NCI-H1694 (cell line): ENCODE measurements at places on chromosomes 1 and 21.
A peak's percentile ranks its signal among the peaks of the same experiment; 100 is the strongest.

GRCh38 chr1:225880222-225880588, 2.0 kb downstream of the TMEM63A start:
- peak; percentile 29 for DNase-seq

- DNase-seq: no peak
These were observed 42.6 kb downstream of the CACNA1S start for GRCh38 chr1:201069636-201070035.

GRCh38 chr1:178609015-178609414, 96.1 kb downstream of the TEX35 start:
- no peak for DNase-seq

DNA sequence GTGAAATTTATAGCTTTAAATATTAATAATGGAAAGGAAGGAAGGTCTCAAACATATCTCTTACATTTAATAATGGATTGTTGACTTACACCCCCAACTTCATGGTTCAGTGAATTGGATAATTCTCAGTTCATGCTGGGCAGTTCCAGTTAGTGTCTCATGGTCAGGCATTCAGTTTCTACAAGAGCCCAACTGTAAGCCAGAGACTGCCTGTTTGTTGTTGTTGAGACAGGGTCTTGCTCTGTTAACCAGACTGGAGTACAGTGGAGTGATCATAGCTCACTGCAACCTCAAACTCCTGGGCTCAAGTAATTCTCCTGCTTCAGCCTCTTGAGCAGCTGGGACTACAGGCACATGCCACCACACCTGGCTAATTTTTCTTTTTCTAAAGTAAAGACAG, 5.0 kb upstream of the DMAP1 start:
- DNase-seq: no peak

GRCh38 chr1:244970236-244970743, 105.9 kb upstream of the HNRNPU start:
- DNase-seq: peak; percentile 72

- DNase-seq: no peak
These were observed 15.0 kb upstream of the IKBKE start for GRCh38 chr1:206455289-206455665.

- peak; percentile 83 for DNase-seq
These were observed at the start of gene GNL2 for GRCh38 chr1:37595440-37596181. GNL2 (minus strand) TSS chr1:37595937; CDS start chr1:37595822, 115 bp downstream.

GRCh38 chr1:48558366-48558765, 86.4 kb upstream of the SPATA6 start:
- DNase-seq: no peak

DNA sequence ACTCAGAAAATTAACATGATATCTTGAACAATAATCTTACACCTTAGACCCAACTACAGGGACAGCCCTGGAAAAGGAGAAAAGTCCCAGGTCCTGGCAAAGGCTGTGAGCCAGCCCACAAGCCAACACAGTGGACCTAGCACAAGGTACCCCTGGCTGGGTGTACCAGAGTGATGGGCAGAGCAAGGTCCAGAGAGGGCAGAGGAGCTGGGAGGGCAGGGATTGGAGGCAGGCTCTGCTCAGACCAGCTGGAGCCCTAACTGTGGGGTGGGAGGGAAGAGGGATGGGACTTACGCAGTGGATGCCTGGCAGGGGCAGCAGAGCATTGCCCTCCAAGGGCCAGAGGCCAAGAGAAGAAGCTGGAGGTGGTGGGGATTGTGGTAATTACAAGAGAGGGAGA, 101.6 kb downstream of the KCND3 start:
- no peak for DNase-seq

- no peak for DNase-seq
These were observed 10.0 kb downstream of the ECHDC2 start for GRCh38 chr1:52911541-52911940.

DNA sequence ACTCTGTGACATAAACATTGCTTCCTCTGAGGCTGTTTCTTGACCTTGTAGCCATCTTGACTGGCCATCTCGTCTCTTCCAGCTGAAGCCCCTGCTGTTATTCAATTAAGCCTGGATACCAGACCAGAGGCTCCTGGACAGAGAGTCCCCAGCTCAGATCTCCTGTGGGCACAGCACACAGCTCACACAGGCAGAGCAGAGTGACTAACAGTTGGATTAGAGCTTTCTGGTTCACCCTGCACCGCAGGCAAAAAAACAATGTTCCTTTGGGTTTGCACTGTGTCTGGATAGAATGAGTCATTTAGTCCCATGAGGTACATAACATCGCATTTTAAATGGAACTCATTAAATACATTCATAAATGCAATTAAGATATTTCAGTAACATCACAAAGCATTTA, 33.4 kb upstream of the USH2A start:
- no peak for DNase-seq

DNA sequence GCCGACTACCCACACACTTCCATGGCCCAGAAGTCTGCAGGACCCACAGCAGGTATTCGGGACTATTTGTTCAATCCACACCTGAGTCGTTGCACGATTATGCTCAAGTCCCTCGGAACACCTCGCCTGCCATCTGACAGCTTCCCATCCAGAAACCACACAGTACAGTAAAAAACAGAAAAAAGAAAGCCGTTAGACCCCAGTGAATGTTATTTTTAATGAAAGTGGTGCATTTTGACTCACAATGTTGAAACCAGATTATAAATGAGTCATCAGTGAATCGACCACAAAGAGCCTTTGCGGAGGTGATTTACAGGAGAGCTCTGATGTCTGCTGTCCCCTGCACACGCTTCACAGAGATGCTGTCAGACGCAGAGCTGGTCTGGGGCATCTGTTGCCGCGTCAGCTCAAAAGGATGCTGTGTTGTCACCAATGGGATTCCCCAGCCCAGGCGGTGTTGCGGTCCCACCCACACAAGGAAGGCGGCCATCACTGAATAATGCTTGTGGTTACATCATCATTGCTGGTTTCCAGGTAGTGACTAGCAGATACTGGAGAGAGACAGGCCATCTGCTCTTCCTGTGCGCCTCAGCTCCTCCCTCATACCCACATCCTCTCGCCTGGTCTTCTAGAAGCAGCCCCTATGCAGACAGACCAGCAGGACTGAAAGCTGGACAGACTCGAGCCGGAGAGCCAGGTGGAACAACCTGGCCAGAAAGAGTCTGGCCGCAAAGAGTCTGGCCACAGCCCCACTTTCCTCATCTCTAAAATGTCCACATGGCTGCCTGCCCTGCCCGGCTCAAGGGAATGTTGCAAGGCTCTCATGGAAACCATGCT, 116.8 kb downstream of the TOMM20 start:
- DNase-seq: no peak

- DNase-seq: no peak
These were observed 49.0 kb downstream of the TOMM20 start for GRCh38 chr1:235079443-235080296.

DNA sequence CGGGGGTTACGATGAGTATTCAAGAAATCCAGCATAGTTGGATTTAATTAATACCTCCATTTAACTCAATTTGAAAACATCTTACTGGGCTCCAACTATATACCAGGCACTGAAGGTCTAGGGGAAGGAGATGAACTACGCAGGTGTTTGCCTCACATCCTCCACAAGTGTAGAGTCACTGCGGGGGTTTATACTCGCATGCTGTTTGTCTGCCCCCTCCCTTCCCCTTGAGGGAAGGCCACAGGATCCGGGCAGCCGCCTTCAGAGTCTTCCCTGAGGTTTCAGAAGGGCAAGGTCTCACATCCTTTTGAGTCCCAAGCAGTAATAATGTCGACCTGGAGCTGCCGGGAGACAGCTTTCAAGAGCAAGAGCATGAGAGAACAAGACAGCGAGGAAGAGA, 142.4 kb upstream of the GALNT2 start:
- DNase-seq: no peak

DNA sequence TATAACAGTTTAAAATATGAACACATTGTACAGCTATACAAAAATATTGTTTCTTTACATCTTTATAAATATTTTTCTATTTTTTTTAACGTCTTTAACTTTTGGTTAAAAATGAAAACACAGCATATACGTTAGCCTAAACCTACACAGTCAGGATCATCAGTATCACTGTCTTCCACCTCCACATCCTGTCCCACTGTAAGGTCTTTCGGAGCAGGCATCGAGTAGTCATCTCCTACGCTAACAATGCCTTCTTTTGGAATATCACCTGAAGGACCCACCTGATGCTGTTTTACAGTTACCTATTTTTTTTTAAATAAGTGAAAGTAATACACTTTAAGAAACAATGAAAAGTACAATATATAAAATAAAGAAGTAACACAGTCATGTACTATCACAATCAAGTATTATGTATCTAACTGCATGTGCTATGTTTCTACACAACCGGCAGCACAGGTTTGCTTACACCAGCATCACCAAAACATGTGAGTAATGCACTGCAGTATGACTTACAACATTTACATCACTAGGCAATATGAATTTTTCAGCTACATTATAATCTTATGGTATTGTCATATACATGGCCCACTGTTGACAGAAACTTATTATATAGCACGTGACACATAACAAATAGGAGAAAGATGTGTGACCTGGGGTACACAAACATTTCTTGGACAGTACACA, 254.4 kb downstream of the AKT3 start:
- DNase-seq: no peak

GRCh38 chr1:109383087-109383779, 14.5 kb downstream of the SORT1 start:
- no peak for DNase-seq
